ENCODE measurements at places on chromosomes 6 and 20. TPM values are rescaled to one million over a fixed set of nuclear protein-coding genes. Genes with fewer than 3 reads are reported as not detected.

- DNase-seq: no peak
Observed at GRCh38 chr6:146701632-146702031, 102.9 kb downstream of the ADGB start.

DNA sequence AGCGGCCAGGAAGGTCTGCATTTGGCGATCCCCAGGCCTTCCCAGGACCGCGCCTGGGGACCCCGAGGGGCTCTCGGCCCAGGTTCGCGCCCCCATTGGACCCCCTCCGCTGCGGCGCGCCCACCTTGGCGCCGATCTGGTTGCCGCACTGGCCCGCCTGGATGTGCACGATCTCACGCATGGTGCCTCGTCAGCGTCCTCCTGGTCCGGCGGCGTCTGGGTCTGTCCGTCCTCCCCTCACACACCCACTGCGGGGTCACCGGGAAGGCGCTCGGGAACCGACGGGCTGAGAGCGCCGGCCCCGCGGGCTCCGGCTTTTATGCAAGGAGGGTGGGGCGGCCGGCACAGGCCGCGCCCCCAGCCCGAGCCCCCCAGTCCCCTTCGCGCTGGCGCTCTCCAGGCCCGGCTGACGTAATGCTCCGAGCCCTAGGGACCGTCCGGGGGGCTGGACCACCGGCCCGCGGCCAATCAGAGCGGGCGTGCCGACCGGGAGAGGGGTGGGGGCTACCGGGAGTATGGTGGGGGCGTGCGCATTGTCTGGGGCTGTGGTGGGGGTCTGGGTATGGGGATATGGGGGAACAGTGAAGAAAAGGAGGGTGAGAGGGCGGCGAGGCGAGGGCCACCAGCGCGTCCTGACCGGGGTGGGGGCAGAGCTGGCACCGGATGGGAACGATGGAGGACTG is at the start of gene TUBB2B:
TSS of gene TUBB2B (minus strand) at position 291 of the 683 bp plus-strand sequence. CDS start at position 181, 110 bp downstream.
- DNase-seq: no peak

Gene ZBP1
- total RNA-seq: 0.31 TPM

Gene GSTA2
- total RNA-seq: 89.9 TPM

Gene CCN5
- 152 TPM for total RNA-seq
